ENCODE measurements at places on chromosomes 7 and 10.
A peak's percentile ranks its signal among the peaks of the same experiment; 100 is the strongest.

DNA sequence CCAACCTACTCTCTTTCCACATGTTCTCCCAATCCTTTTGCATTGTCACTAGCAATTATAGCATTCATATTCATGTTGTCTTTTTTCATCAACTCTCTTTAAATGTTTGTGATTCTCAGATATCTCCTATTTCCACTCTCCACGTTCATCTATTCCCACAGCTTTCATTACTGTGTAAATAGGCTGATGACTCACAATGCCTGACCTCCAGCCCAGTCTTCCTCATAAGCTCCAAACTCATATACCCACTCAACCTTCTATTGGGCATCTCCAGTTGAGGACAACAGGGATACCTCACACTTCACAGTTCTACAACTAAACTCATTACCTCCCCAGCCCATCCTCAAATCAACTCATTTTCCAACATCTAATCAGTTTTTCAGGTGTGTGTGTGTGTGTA, 194.1 kb downstream of the DGKI start:
- DNase-seq, result no peak

- DNase-seq, result no peak
These were observed 8.6 kb upstream of the GRID1 start for GRCh38 chr10:86375204-86375603.

GRCh38 chr7:146216396-146217041, 99.9 kb downstream of the CNTNAP2 start:
- no peak for DNase-seq

DNA sequence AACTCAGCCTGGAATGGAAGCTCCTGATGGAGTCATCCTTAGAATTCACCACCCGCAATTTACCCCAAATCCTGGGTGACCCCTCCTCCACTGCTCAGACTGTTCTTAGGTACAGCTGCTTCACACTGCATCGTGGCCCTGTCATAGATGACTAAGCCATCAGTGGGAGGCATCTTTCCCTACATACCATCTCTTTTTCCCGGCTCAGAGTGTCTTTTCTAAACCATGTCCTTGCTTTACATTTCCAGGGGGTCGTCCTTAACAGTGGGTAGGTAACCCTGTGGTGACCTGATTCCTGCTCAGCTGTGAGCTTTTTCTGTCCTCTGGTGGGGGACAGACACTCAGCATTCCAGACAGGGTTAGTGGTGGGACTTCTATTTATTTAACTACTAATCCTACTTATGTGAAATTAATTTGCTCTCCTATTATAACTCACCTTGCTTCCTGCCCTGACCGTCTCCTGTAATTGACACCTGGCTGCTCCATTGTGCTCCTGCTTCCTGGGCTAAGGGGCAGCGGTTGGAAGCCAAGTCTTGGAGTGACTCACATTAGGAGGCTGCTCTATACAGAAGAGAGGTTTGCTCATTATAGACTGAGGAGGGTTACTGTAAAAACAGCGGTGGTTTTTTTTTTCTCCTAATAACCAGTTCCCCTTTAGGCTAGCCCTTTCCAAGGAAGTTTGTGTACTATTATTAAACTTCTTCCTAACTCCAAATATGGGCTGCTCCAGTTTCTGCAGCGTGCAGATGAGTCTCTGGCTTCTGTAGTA, 40.6 kb downstream of the PYROXD2 start:
- no peak for DNase-seq

GRCh38 chr10:110113670-110114337, 93.6 kb upstream of the MXI1 start:
- DNase-seq, result no peak

GRCh38 chr10:91579329-91579985, 53.4 kb downstream of the PPP1R3C start:
- DNase-seq, result no peak

DNA sequence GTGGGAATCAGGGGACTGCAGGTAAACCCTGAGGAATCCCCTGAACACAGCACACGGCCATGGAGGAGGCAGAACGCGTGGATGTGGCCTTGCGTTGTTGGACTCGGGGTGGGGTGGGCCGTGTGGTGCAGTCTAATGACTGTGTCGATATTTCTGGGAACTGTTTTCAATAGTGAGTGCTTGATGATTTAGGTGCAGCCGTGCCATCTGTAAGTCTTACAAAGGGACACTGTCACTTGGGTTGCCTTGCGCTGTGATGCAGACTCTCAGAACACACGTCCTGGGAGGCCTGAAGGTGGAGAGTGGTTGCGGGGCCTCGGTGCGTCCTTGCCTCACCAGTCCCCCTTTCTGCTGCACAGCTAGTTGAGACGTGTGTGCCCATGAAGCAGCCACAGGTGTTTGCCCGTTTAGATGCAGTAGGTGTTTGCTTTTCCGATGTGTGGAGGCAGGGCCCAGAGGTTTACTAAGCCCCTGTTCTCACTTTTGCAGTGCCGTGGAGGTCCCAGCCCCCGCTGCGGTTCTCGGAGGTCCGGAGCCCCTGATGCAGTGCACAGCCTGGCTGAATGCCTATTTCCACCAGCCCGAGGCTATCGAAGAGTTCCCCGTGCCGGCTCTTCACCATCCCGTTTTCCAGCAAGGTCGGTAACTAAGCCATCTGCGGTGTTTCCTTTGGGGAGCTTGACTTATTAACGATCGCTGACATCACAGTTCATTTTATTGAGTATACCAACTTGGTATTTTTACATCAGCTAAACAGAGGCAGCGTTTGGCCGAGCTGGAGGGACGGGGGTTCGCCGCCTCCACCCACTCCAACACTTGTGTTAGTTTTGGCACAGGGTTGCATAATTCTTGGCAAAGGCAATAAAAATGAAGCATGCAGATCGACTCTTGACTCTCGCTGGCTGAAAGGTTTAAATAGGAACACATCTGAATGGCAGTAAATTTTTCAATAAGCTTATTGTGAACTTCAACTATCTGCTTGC, 240.7 kb downstream of the MGMT start:
- DNase-seq, result no peak

DNA sequence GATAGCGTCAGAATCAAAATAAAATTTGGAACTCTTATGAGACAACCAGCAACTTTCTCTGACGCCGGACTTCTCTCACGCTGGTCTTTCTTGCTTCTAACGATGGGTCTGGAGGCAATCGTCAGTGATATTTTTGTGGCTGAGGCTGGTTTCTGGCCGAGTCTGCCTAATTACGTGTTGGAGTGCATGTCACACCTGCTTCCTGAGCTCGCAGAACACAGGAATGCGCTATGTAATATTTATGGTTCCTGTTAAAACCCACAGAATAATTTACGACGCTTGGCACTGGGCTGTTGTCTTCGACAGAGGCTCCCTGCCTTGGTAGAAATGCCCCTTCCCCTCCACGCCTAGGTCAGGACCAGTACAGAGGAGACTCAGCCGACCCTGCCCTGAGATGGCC, 64.9 kb downstream of the NPTX2 start:
- DNase-seq, result no peak

DNA sequence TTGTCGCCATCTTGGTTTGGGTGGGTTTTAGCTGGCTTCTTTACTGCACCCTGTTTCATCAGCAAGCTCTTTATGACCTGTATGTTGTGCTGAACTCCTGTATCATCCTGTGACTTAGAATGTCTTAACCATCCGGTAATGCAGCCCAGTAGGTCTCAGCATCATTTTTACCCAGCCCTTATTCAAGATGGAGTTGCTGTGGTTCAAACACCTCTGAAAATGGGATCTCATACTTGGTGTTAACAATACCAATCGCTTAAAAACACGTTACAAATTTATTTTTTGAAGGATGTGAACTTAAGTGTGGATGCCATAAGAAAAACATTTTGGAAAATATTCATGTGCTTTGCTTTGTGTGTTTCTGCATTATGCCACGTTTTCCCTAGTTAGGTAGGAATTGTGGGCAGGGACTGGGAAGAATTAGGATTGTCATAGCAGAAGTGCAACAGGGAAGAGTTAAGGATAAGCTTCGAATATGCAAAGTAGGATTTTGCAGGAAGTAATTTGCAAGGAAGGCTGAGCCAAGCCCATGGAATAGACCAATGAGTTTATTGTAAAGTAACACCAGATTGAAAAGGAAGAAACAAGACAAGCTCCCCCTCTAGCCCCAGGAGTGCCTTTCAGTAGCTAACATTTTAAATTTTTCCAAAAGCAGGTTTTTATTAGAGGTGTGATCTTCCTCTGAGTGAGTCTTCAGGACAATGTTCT, 56.4 kb downstream of the PRR15 start:
- no peak for DNase-seq

GRCh38 chr7:139982927-139983920, 79.5 kb downstream of the PARP12 start:
- DNase-seq, result no peak

- DNase-seq, result no peak
These were observed 43.9 kb downstream of the DKK1 start for GRCh38 chr10:52357971-52358370.

DNA sequence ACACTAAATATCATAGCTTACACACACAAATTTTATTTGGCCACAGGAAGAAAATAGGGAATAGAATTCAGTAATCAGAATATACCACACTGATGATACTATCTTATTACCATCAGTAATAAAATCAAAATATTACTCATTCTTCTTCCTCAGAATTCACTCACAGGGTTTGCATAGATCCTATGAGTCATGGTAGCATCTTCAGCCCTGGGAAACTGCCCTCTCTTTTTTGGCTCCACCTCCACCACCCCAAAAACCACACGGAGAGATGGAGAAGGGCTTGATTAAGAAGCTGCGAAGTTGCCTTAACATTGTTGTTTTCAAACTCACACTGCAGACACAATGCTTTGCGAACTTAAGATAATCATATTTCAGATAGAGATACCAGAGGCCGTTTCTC, 154.1 kb upstream of the AHR start:
- DNase-seq, result peak; percentile 9

GRCh38 chr7:101232141-101232850, 5.3 kb downstream of the CLDN15 start:
- DNase-seq, result no peak

GRCh38 chr7:128350708-128351295, 7.1 kb upstream of the RBM28 start:
- DNase-seq, result no peak

GRCh38 chr10:43077421-43078171, 727 bp downstream of the RET start:
- DNase-seq, result no peak

- DNase-seq, result no peak
These were observed 10.9 kb upstream of the TEX47 start for GRCh38 chr7:88806280-88807037.

DNA sequence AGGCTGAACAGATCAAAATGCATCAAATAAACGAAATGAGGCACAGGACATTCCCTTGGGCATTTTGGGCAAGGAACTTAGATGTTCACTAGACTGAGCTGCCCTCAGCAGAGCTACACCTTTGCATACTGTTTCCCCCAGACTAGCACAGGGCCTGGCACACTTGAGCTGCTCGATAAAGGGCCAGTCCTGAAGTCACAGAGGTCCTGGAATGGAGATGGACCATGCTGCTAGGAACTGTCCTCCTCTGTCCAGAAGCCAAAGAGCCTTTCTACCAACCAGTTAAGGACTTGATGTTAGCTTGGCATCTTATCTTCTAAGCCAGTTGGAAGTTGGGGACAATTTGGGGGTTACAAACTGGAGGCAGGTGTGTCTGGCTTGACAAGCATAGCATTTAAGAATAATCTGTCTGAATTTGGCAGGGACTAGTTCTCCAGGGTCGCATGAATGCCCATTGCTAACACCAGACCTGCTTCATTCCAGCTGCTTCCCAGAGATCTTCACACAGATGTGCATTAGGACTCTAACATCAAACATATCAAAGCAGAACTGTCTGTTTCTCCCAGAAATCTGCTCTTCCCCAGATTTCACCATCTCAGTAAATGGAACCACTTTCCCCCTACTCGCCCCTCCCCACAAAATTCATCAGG, 152.2 kb upstream of the PDE1C start:
- no peak for DNase-seq

GRCh38 chr10:32149252-32149955, 93.2 kb upstream of the KIF5B start:
- no peak for DNase-seq

- no peak for DNase-seq
These were observed 3.2 kb upstream of the ZNF248 start for GRCh38 chr10:37860494-37861190.

- DNase-seq, result no peak
These were observed 55.7 kb upstream of the RHEB start for GRCh38 chr7:151575410-151575809.

DNA sequence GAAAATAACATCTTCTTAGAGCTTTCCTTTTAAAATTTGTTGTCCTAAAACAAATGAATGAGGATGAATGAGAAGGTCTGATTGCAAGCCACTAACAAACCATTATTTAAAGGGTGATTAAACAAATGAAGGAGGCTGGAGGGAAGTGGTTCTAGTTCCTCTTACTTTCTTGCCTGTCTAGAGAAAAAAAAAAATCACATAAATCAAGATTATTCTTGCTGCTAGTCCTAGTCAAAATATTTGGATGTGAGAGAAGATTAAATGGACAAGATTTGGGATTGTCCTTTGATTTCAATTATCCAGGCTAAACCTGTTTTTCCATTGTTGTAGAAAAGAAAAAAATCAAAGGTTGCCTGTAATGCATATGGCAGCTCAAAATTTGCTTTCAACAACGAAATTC, 3.3 kb downstream of the SKAP2 start:
- DNase-seq, result no peak

GRCh38 chr10:44362866-44363711, 21.8 kb downstream of the CXCL12 start:
- no peak for DNase-seq

DNA sequence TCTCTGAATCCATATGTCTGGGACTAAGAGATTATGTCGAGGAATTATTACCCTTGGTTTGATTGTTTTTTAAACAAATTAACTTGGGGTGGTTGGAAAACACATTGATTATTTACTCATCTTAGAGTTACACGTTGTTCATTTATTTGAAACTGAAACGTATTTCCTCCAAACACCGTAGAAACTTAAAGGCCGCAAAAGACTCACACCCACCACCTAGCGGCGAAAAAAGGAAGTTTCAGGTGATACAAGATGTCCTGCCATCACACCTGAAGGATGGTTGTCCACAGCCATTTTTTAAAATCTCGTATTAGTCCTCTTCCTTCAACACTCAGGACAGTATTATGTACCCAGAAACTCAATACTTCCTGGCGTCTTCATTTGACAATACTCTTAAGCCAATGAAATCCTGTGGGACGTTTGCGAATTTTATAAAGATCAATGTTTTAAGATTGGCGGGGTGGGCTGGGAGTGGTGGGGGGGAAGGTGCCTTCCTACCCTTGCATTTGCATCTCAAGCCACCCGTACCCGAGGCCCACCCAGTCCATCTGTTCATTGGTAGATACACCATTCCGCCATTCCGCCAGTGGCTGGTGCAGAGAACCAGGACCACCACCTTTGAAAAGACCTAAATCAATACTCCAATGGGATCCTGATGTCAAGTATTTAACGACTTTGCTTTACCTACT, 1.4 kb upstream of the LCOR start:
- peak; percentile 49 for DNase-seq

DNA sequence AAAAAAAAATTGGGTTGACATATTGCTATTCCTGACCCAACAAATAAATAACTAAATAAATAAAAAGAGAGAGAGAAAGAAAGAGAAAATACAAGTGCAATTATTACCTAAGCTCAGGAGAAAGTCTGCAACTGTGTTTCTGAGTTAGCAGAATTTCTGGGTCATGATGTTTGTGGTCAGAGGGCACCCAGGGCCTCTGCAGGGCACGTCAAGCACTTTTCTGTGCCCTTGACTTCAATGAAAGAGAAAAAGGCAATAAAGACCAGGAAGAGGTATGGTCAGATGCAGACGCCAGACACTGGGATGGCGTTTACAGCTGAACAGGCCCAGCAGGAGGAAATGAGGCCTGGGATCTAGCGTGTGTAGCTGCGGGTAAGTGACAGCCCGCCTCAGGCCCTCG, 160.9 kb upstream of the GDF10 start:
- DNase-seq, result no peak

- DNase-seq, result no peak
These were observed 345.5 kb downstream of the REEP3 start for GRCh38 chr10:63866747-63867140.
